ENCODE measurements at places on chromosomes 1 and 21. TPM values are rescaled to one million over a fixed set of nuclear protein-coding genes. Genes with fewer than 3 reads are reported as not detected.

DNA sequence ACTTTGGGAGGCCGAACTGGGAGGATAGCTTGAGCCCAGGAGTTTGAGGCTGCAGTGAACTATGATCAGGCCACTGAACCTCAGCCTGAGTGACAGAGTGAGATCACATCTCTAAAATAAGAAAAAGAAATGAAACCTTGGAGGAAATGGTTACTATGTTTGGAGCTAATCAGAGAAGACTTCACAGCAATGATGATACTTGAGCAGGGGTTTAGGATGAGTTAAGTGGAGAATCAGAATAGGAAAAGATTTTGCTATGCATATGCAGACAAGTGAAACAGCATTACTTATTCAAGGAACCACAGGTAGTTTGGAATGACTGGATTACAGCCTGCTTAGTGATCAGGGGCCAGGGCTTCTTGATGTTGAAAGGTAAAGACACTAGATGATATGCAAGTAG lies 1.3 kb upstream of the CD5L start:
- H3K4me1 ChIP-seq, result no peaks in the 10 kb centered on the region
- H3K36me3 ChIP-seq, result no peaks in the 10 kb centered on the region
- H3K27me3 ChIP-seq, result no peaks in the 10 kb centered on the region
- no peak overlapping the region for H3K27ac ChIP-seq

PHGDH gene
- total RNA-seq, result 58.7 TPM

HSD3B2 gene
- total RNA-seq, result not detected

CPTP gene
- 12.1 TPM for total RNA-seq

HAO2 gene
- total RNA-seq, result not detected

- H3K27me3 ChIP-seq, result no peaks in the 10 kb centered on the region
- H3K4me3 ChIP-seq, result no peak overlapping the region
- no peak overlapping the region for H3K27ac ChIP-seq
- no peaks in the 10 kb centered on the region for H3K4me1 ChIP-seq
- no peak for DNase-seq
Observed at GRCh38 chr1:29782846-29783507, 546.7 kb downstream of the PTPRU start.

OR10Z1 gene
- not detected for total RNA-seq

SLAMF9 gene
- not detected for total RNA-seq

FAM78B gene
- total RNA-seq, result 1.2 TPM

PLEKHG5 gene
- 1.1 TPM for total RNA-seq

DNA sequence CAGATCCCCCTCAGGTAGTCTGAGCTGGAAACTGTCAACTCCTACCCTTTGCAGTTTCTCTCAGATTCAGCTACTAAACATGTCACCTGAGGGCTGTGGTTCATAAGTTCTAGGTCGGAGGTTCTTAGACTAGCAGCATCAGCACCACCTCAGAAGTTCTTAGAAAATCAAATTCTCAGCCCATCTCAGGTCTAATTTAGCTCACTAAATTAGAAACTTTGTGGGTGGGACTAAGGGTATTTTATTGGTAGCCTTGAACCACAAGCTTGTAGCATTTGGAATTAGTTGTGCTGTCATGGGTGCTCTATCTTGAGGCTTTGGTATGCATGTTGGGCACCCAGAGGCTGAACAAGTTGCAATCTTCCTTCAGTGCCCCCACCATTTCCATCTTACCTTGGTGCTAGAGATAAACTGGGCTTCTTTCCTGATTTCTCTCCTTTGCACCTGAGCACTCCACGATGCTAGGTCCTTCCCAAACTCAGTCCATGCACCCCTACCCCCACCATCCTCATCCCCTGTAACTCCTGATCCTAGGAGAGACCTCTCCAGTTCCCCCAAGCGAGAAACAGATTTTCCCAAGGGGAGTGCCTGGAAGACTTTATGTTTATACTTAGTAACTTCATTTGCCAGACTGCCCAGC lies 54.2 kb downstream of the S1PR1 start:
- H3K27ac ChIP-seq, result peak overlapping the region; percentile 67
- no peak for DNase-seq
- H3K27me3 ChIP-seq, result peaks cover 8% of the 10 kb centered on the region
- H3K36me3 ChIP-seq, result no peaks in the 10 kb centered on the region

GRCh38 chr1:55820501-55820900 lies 605.3 kb upstream of the USP24 start:
- H3K36me3 ChIP-seq, result no peaks in the 10 kb centered on the region
- H3K4me1 ChIP-seq, result peaks cover 3% of the 10 kb centered on the region
- H3K4me3 ChIP-seq, result no peak overlapping the region
- no peaks in the 10 kb centered on the region for H3K27me3 ChIP-seq
- DNase-seq, result no peak

SLC9C2 gene
- not detected for total RNA-seq

DNA sequence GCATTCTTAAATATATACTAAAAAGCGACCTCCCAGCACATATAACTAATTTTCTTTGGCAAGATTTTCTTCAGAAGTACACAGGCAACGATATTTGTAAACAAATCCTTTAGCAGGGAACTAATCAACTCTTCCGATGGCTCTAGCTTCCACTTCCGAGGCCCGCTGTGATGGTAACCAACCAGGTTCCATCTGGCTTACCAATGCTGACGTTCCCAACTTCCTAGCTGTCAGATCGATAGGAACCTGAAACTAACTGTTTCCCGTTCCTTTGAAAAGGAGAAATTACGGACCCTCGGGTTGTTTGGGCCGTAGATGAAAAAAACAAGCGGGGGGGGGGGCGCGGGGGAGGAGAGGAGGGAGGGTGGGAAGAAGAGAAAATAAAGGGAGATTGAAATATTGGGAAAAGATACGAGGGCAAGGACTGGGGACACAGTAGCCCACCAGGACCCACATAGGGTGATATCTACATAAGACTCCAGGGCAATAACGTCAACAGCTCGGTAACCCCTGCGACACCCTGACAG lies 513 bp downstream of the GTF2B start:
- peaks cover 25% of the 10 kb centered on the region for H3K36me3 ChIP-seq
- peaks cover 2% of the 10 kb centered on the region for H3K27me3 ChIP-seq

DIO1 gene
- total RNA-seq, result not detected

GRCh38 chr1:45608175-45609156 lies 15.4 kb downstream of the CCDC17 start:
- H3K4me1 ChIP-seq, result peaks cover 12% of the 10 kb centered on the region
- H3K27me3 ChIP-seq, result no peaks in the 10 kb centered on the region
- H3K27ac ChIP-seq, result peak overlapping the region; percentile 10
- DNase-seq, result no peak

GRCh38 chr1:203537806-203538464 lies 44.0 kb downstream of the OPTC start:
- no peaks in the 10 kb centered on the region for H3K36me3 ChIP-seq
- peaks cover 4% of the 10 kb centered on the region for H3K27me3 ChIP-seq
- H3K4me3 ChIP-seq, result no peak overlapping the region

DNA sequence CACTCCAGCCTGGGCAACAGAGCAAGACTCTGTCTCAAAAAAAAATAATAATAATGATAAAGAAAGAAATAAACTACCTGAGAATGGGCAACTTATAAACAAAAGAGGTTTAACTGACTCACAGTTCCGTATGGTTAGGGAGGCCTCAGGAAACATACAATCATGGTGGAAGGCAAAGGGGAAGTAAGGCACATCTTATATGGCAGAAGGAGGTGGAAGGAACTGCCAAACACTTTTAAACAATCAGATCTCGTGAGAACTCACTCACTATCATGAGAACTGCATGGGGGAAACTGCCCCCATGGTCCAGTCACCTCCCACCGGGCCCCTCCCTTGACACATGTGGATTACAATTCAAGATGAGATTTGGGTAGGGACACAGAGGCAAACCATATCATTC lies 6.3 kb upstream of the EGLN1 start:
- no peak for DNase-seq
- H3K27ac ChIP-seq, result no peak overlapping the region
- H3K27me3 ChIP-seq, result peaks cover 45% of the 10 kb centered on the region
- peaks cover 6% of the 10 kb centered on the region for H3K4me1 ChIP-seq
